ENCODE measurements at places on chromosomes 16 and 17.

GRCh38 chr16:11061629-11062270 lies 117.4 kb downstream of the CLEC16A start:
- DNase-seq: no peak

DNA sequence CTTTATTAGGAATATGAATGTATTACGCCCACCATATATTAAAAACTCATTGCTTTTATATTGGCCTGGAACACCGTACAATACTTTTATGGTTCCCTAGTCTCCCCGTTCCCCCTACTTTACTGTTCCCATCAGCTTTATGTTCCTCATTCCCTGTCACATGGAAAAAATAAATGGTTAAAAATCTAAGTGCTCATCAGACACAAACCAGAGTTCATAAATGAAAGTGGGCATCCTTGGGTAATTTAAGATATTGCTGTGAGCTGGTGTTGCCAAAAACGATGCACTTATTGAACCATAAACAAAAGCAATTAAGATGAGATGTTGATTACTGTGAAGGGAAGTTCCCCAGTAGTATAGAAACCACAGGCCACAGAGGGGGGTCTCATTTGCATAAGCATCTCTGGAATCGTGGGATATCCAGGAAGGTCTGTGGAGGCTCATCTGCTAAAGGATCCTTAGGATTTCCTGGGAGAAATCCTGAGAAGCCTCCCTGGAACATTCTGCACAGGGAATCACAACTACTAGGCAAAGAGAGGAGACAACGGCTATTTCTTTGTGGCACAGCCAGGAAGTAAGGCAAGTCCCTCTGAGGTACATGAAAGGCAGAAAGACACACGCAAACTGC lies 591.4 kb upstream of the CDH11 start:
- DNase-seq: no peak

GRCh38 chr16:1450218-1450617 lies 5.9 kb upstream of the CCDC154 start:
- no peak for DNase-seq

DNA sequence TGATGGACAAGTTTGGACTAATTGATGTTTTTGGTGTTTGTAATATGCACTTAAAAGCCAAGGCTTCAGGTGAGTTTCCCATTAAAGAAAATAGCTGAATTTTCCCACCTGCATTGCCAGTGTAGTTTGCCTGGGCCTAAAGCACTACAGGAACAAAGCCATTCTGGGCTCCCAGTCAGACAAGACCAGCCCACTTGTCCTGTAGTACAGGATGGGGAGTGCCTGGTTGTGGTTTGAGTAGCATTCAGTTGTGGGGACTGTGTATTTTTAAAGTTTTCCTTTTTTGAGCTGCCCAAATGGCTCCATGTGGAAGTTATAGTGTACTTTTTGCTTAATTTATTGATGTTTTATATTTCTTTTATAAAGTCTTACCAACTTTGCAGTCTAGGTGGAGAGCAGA lies 91.7 kb downstream of the TANGO6 start:
- no peak for DNase-seq

DNA sequence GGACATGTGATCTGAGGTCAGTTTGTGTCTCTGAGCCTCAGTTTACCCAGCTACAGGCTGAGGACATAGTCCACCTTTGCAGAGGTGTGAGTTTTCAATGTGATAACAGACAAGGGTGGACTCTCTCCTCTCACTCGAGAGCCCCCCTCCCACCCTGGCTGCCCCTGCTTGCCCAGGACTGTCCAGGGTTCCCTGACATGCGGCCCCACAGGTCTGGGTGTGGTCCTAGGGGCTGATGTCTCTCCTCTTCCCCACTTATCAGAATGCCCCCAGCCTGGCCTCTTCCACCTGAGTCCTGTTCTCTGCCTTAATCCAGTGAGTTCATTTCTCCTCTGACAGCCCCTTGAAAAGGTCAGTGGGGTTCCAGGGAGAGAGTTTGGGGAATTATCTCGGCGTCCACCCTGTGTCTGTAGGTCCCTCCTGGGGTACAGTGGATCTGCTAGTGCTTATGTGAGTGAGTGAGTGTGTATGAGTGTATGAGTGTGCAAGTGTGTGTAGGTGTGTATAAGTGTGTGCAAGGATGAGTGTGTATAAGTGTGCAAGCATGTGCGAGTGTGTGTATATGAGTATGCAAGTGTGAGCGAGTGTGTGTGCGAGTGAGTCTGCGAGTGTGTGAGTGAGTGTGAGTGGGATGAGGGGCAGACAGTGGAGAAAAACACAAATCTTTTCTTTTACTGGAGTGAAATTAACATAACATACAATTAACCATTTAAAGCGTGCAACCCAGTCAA lies 175.0 kb downstream of the IRF8 start:
- no peak for DNase-seq

DNA sequence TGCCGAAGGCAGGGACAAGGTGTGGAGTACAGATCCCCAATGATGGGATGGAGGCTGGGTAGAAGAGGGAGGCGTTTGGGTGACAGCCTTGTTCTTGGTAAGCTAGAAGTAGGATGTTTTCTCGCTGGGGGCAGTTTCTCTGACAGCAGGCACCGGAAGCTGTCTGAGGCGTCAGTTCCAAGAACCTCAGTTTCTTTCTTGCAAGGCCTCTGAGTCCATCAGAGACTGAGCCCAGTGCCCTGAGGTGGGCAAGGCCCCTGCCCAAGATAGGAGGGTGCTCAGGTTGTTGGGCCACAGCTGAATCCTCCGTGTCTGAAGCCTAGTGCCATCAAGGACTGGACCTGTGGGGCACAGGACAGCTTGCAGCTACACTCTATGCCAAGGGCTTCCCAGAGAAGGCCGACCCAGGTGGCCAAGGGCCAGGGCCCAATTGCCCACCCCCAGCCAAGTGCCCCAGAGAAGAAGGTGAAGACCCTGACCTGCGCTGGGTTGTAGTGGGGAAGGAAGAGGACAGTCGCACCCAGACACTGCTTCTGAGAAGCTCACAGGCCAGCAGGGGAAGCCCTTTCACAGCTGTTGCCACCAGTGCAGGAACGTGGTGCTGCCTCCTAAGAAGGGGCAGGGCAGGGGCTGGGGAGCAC lies 13.1 kb downstream of the CYB5D2 start:
- no peak for DNase-seq

- DNase-seq: no peak
Observed at GRCh38 chr17:6532441-6532885, 23.9 kb downstream of the PITPNM3 start.

DNA sequence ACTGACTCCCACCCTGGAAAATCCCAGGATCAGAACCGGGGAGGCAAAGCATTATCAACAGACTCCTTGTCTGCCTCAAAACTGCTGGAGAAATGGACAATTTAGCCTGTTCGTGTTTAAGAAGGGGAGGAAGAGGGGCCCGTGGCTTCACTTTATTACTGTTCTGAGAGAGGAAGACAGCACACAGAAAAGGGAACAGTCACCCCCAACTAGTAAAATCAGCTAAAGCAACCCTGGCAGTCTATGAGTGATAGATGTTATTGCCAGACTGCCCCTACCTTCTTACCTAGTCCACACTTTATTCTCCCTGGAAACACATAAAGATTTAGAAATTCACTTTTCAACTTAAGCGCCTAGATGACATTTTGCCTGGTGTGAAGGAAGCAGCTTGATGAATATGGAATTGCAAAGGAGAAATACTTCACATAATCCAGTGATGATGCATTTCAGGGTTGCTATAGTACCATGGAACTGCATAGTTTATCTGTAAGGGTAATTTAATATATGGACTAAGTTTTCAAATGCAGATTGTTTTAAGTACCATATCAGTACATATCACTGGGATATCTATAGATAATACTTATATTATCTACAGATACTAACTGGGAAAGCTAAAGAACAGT lies 36.9 kb upstream of the TRAP1 start:
- DNase-seq: no peak
